ENCODE measurements at places on chromosomes 13 and 19.

- no peak for DNase-seq
Observed at GRCh38 chr13:23792680-23793079, 96.5 kb downstream of the MIPEP start.

DNA sequence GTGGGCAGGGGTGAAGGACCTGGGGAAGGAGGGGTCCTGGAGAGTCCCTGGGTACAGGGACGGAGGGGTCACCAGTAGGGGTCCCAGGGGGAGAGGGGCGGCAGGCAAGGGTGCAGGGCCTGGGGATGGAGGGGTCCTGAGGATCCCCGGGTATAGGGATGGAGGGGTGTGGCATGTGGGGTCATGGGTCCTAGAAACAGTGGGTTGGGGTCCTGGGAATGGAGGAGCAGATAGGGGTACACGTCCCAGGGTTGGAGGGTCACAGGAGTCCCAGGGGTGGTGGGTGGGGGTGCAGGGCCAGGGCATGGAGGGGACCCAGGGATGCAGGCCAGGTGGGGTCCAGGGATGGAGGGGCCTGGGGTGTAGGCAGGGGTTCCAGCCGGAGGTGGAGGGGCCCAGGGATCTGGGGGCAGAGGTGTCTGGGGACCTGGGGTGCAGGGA, 1.4 kb downstream of the BTBD2 start:
- DNase-seq: no peak

- no peak for DNase-seq
Observed at GRCh38 chr19:33412601-33413425, 39.3 kb downstream of the CEBPG start.

- no peak for DNase-seq
Observed at GRCh38 chr13:98912846-98913245, 65.0 kb downstream of the DOCK9 start.

- no peak for DNase-seq
Observed at GRCh38 chr19:37079238-37079637, 1.0 kb downstream of the ZNF420 start.

Data from activated naive CD8-positive, alpha-beta T cell treated with anti-CD3 and anti-CD28 coated beads, Interleukin-2, amount 10 ng/mL, durations not matched to agents 7 days and 5 days (primary cell).